ENCODE measurements at places on chromosomes 2 and 18.

GRCh38 chr2:80591233-80591632 lies 286.7 kb upstream of the LRRTM1 start:
- no peak for DNase-seq

GRCh38 chr18:1438967-1439366 lies 534.3 kb downstream of the ADCYAP1 start:
- DNase-seq = no peak

DNA sequence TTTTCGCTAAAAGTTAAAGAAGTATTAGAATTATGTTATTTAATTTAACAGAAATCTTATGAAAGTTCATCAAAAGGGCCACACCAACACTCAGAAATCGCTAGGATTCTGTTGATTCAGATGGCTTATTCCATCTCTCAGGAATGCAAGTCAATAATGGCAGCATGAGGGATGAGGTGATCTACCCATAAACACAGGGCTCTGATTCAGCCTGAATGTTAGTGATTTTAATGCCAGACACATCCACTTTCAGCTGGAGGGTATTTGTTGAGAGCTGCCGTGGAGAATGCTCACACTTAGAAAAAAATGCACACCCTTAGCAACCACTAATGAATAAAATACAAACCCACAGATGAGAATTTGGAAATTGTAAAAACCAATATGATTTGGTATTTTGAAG lies 173.3 kb upstream of the ERBB4 start:
- DNase-seq = no peak

DNA sequence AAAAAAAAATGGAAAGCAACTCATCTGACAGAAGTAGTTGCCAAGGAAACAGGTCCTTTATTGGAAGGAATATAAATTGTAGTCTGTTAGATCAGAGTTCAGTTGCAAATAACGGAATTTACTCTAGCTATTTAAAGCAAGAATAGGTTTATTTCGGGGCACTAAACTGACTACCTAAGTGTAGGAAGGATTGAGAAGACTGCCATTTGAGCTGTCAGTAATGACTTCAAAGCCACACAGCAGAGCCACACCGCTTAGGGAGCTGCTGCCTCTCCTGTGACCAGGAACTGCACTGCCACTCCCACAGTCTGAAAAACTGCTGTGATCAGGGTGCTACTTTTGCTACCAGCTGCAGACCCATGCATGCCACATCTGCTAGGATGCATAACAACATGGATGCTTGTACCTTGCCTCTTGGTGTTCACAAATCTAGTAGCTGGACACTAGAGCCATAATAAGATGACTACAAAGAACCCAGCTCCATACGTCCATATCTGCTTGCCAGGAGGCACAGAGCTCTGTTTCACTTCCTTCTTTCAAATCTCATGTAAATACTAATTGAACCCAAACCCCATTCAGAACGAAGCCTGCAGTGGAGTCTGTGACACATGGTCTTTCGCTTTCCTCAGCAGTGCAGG lies 2.2 kb downstream of the DSG2 start:
- DNase-seq = no peak

DNA sequence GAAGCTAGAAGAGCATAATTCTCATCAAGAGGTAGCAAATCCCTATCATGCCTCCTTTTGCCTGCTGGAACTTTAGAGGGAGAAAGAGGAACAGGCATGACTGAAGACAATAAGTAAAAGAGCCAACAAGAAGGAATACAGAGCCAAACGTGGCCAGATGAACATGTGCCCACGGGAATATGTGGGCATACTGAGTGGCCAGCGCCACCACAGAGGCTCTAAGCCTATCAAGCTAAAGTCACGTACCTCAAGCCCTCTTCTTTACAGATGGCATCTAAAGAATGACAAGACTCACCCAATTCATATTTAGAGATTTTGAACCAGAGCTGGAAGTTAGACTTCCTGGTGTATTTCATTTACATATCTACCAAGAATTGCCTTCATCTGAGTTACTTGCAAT lies 59.9 kb upstream of the ITGA4 start:
- DNase-seq = no peak

DNA sequence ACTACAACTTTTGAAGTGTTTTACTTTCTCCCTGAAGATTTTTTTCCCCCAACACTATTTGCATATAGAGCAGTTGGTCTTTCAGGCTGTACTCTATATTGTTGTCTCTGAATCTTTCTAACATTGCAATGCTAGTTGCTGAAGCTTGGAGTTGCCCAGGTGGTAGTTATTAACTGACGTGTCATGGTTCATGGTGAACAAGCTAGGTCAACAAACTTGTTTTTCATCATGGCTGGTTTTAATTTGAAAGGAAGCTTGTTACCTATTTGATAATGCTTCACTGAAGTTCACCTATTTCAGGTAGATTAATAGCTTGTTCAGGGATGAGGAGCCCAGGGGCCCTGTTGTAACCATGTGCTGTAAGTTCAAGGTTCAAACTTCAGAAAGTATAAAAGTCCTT lies 158.8 kb upstream of the ZEB2 start:
- no peak for DNase-seq

GRCh38 chr2:104405623-104406022 lies 448.3 kb upstream of the POU3F3 start:
- no peak for DNase-seq

GRCh38 chr2:84033347-84033974 lies 425.6 kb downstream of the SUCLG1 start:
- no peak for DNase-seq

- DNase-seq = no peak
These were observed 632.7 kb upstream of the ID2 start for GRCh38 chr2:8049176-8049575.

DNA sequence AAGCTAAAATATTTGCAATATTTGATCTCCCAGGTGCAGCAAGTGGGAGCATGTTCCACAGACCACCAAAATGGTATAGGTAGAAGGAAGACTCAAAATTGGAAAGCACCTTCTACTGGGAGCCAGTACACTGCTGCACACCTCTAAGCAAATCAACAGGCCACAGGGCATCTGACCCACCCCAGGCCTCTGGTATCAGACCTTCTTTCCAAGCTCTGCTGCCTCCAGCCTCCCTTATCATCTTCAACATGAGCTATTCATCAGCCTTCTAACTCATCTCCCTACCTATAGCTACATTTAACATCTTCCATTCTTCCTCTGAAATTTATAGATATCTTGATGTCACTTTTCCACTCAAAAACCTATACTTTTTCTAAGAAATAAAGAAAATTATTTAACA lies 294.8 kb downstream of the ZEB2 start:
- no peak for DNase-seq

- no peak for DNase-seq
These were observed 3.3 kb downstream of the CTDSP1 start for GRCh38 chr2:218402911-218403411.

GRCh38 chr2:55418072-55418471 lies 1.6 kb downstream of the CCDC88A start:
- no peak for DNase-seq

DNA sequence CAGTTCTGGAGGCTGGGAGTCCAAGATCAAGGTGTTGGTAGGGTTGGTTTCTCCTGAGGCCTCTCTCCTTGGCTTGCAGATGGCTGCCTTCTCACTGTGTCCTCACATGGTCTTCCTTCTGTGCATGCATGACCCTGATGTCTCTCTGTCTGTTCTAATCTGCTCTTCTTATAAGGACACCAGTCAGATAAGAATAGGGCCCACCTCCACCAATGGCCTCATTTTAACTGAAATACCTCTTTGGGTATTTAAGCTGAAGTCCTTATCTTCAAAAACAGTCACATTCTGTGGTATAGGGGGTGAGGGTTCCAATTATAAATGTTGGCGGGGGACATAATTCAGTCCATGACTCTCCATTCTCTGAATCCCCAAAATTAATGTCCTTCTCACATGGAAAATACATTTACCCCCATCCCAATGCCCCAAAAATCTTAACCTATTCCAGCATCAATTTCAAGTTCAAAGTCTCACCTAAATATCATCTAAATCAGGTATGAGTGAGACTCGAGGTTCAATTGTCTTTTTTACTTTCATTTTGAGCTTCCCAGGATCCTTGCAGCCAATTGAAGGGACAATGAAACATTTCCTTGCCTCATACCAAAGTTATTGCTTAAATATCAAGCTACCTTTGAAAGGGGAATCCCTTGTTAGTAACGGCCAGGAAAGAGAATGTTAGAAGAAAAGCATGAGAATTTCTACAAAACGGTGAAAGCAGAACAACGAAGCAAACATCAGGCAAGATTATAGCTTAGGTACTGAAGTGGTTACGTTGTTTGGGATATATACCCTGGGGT lies 20.6 kb upstream of the CNOT11 start:
- DNase-seq = no peak

GRCh38 chr2:85992611-85993010 lies 103.8 kb upstream of the ST3GAL5 start:
- no peak for DNase-seq

DNA sequence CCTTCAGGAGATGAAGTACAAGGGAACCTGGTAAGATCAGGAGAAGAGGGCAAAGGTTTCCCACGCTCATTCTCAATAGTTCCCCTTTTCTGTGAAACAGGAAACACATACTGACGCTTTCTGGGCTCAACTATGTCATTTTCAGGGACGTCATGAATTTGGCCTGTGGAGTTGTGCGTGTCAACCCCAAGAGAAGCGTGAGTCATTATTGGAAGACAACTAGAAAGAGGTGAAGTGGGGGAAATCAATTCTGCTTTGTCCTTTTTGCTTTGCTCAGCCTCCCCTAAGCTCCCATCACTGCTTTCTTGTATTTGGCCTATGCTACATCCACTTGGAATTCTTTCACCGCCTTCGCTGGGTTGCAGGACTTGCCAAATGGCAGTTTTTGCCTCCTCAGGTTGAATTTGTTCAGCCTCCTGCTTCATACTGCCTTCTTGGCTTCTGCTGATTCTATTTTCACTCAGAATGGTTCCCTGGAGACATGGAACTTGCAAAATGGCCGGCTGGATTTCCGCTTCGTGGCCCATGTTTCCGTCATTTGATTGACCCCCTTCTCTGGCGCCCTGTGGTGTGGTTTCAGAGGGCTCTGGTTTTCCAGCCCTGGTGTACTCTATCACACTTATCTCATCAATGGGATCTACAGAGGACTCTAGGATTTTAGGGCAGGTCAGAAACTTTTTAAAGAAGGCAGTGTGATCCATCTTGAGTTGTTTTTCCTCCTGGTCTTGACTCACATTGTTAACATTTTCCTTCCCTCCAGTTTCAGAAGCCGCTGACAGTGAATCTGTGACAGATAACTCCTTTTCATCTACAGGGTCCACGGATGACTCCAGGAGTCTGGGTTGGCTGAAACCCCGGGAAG lies 93.3 kb downstream of the ALPK2 start:
- DNase-seq = no peak

DNA sequence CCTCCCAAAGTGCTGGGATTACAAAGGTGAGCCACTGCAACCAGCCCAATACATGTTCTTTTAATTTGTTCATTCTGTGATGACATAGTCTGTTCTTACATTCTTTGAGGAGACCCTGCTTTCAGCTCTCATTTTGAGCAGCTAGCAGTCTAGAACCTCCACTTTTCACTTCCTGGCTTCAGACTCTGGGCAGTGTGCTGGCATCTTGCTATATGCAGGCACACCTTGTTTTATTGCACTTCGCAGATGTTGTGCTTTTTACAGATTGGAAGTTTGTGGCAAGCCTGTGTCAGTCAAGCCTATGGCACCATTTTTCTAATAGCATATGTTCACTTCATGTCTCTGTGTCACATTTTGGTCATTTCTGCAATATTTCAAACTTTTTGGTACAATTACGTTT lies 72.4 kb downstream of the PRKCE start:
- DNase-seq = no peak

DNA sequence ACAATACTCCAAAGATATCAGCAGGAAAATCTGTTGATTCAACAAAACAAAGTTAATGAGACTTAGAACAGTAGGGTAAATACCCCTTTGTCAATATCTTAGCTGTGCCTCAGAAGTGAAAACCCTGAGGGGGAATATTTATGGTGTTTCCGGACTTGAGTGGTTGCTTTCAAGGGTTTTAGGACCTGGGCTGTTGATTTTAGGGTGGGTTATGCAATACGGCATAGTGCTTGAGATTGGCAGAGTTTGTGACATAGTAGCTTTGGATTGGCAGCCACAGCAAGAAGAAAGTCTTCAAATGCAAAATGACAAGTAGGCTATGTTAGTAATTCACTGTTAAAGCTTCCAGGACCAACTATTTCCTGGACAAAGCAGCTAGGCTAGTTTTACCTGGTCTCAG lies 826.3 kb upstream of the CDH2 start:
- DNase-seq = no peak

DNA sequence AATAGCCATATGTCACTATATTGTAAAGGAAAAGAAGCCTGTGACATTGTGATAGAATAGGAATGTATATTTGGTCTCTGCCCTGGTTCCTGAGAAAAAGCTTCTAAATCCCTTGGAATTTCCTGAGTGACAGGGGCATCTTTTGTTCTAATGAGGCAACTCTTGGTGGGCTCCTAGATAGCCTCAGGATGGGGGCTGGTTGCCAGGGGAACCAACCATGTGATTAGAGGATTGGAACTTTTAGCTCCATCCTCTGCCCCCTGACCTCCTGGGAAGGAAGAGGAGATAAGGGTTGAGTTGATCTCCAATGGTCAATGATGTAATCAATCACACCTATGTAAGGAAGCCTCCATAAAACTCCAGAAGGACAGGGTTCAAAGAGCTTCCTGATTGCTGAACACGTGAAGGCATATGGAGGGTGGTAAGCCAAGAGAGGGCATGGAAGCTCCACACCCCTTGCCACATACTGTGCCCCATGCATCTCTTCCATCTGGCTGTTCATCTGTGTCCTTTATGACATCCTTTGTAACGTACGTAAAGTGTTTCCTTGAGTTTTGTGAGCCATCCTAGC lies 2.9 kb upstream of the ME2 start:
- no peak for DNase-seq

GRCh38 chr18:9066817-9067306 lies 35.6 kb upstream of the NDUFV2 start:
- no peak for DNase-seq

- DNase-seq = no peak
These were observed 216.3 kb upstream of the DTNA start for GRCh38 chr18:34493566-34494358.

DNA sequence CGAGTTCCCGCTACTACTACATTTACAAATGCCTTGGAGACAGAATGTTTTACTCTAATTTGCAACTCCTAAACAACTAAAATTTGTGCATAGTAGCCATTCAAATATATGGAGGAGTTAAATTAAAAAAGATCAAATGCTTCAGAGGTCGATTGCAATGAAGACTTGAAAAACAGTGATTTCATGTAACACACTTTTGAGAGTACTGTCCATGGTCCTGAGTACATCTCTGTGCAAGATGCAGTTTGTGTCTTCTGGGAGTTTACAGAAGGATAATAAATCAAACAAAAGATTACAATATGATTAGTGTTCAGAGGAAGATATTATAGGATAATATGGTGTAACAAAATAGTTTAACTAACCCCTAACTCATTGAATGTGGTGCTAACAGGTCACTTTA lies 894.7 kb downstream of the TMEM182 start:
- no peak for DNase-seq

All from activated naive CD4-positive, alpha-beta T cell (primary cell).